ENCODE measurements at places on chromosomes 13 and 19. TPM values are rescaled to one million over a fixed set of nuclear protein-coding genes. Genes with fewer than 3 reads are reported as not detected.

GRCh38 chr13:33257841-33258807 lies 27.4 kb downstream of the STARD13 start:
- no peaks in the 10 kb centered on the region for H3K36me3 ChIP-seq
- H3K4me3 ChIP-seq, result no peak overlapping the region
- no peaks in the 10 kb centered on the region for H3K27me3 ChIP-seq
- no peak for DNase-seq
- H3K4me1 ChIP-seq, result no peaks in the 10 kb centered on the region

The GNG7 gene
- total RNA-seq, result 0.07 TPM

The NLRP5 gene
- not detected for total RNA-seq

The KLK12 gene
- not detected for total RNA-seq

- no peaks in the 10 kb centered on the region for H3K4me1 ChIP-seq
- H3K27me3 ChIP-seq, result peaks cover 5% of the 10 kb centered on the region
- no peak for DNase-seq
- H3K36me3 ChIP-seq, result no peaks in the 10 kb centered on the region
- no peak overlapping the region for H3K4me3 ChIP-seq
- H3K27ac ChIP-seq, result no peak overlapping the region
These were observed 85.1 kb upstream of the ABCC4 start for GRCh38 chr13:95386370-95386769.

The FCAR gene
- total RNA-seq, result not detected

- peaks cover 22% of the 10 kb centered on the region for H3K27me3 ChIP-seq
- DNase-seq, result no peak
- no peaks in the 10 kb centered on the region for H3K36me3 ChIP-seq
- H3K27ac ChIP-seq, result no peak overlapping the region
These were observed 134.4 kb downstream of the DLEU7 start for GRCh38 chr13:50709058-50709457.

The CILP2 gene
- total RNA-seq, result 0.14 TPM

GRCh38 chr13:33671560-33671959 lies 146.4 kb upstream of the RFC3 start:
- peaks cover 15% of the 10 kb centered on the region for H3K4me1 ChIP-seq
- no peak overlapping the region for H3K27ac ChIP-seq
- no peak for DNase-seq
- H3K4me3 ChIP-seq, result no peak overlapping the region
- no peaks in the 10 kb centered on the region for H3K36me3 ChIP-seq

GRCh38 chr13:105087945-105088344 lies 1447.5 kb downstream of the EFNB2 start:
- no peaks in the 10 kb centered on the region for H3K27me3 ChIP-seq
- H3K4me3 ChIP-seq, result no peak overlapping the region
- DNase-seq, result no peak
- no peak overlapping the region for H3K27ac ChIP-seq
- H3K4me1 ChIP-seq, result no peaks in the 10 kb centered on the region

The FPR1 gene
- total RNA-seq, result not detected

The LSR gene
- 2.8 TPM for total RNA-seq

DNA sequence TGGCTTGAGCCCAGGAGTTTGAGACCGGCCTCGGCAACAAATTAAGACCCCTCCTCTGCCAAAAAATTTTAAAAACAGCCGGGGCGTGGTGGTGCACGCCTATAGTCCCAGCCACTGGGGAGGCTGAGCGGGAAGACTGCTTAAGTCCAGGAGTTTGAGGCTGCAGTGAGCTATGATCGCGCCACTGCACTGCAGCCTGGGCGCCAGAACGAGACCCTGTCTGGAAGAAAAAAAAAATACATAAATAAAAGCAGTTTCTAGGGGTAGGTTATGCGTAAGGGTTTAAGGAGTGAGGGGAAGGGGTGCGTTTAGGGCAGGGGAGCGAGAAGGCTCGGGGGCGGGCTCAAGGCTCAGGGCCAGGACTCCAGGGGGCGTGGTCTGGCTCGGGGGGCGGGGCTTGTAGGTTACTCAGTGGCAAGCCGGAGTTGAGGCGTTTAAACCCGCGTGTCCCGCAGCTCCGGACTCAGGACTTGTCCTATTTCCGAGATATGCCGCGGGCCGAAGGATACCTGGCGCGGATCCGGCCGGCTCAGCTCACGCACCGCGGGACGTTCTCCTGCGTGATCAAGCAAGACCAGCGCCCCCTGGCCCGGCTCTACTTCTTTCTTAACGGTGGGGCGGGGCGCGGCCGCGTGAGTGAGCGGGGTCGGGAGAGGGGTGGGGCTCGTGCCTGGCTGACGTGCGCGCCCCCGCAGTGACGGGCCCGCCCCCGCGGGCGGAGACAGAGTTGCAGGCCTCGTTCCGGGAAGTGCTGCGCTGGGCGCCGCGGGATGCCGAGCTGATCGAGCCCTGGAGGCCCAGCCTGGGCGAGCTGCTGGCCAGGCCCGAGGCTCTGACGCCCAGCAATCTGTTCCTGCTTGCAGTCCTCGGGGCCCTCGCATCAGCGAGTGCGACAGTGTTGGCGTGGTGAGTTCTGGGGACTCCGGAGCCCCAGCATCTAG lies 10.7 kb downstream of the SPACA6 start:
- peak overlapping the region; percentile 95 for H3K27ac ChIP-seq
- peaks cover 24% of the 10 kb centered on the region for H3K4me1 ChIP-seq

- peaks cover 12% of the 10 kb centered on the region for H3K36me3 ChIP-seq
- H3K27me3 ChIP-seq, result no peaks in the 10 kb centered on the region
- peak; percentile 65 for DNase-seq
- peak overlapping the region; percentile 25 for H3K4me3 ChIP-seq
- peak overlapping the region; percentile 44 for H3K27ac ChIP-seq
- peaks cover 60% of the 10 kb centered on the region for H3K4me1 ChIP-seq
These were observed 39.3 kb downstream of the MBNL2 start for GRCh38 chr13:97261254-97262005.

DNA sequence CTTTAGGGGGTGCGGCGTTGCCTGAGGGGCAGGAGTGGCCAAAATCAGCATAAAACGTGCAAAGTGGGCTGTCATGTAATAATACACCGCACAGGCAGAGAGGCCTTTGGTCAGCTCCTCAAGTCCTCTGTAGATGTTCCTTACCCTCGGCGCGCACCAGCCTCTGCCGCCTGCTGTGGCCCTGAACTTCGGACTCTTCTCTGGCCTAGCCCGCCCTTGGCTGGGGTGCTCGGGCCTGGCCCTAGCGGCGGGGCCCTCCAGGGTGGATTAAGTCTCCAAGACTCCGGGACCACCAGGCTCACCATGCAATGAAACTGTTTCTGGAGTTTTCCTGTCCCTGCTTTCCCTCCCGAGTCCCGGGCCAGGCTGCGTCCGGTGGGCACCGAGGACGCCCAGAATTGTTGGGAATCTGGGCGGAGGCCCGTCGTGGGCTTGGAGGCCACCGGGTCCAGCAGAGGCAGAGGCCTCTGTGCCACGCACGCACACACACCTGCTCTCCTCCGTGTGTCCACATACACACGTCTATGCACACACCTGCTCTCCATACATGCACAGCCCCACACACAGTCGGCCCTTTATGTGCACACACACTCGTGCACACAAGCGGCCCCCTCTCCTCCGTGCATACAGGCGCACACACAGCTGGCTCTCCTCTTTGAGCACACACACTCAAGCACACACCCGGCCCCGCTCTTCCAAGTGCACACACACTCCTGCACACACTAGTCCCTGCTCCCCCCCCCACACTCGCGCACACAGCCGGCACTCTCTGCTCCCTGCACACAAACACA lies 1.5 kb upstream of the TFDP1 start:
- H3K27me3 ChIP-seq, result peaks cover 8% of the 10 kb centered on the region
- peaks cover 21% of the 10 kb centered on the region for H3K4me1 ChIP-seq
- no peak for DNase-seq
- peak overlapping the region; percentile 41 for H3K27ac ChIP-seq
- H3K4me3 ChIP-seq, result peak overlapping the region; percentile 68

DNA sequence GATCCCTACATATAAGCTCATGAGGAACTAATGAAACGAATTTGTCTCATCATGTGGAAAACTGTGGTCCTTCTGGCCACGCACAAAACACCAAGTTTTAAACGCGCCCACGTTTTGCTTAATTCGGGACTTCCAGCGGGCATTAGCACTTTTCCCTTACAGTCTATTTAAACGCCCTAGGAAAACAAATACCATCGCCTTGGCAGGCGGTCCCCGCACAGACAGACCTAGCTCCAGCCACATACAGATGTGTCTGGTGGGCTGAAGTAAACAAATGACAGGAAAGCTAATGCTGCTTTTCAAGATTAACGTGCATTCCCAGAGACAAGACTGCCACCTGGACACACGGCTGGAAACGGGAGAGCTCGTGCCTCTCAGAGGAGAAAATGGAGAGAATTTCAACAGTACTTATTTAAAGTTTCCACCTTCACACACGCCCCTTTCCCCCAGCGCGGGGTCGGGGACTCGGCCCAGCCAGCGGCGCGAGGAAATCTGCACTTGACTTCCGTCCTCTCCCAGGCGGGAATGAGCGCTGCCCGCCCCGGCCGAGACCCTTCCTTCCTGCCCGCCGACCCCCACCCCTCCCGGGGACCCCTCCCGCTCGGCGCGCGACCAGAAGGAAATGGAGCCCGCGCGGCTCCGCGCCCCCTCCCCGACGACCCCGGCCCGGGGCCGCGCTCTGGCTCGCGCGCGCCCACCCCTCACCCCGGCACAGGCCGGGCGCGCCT lies 931 bp downstream of the USP12 start:
- peaks cover 3% of the 10 kb centered on the region for H3K36me3 ChIP-seq
- H3K27ac ChIP-seq, result peak overlapping the region; percentile 93
- H3K27me3 ChIP-seq, result no peaks in the 10 kb centered on the region
- peak overlapping the region; percentile 91 for H3K4me3 ChIP-seq

DNA sequence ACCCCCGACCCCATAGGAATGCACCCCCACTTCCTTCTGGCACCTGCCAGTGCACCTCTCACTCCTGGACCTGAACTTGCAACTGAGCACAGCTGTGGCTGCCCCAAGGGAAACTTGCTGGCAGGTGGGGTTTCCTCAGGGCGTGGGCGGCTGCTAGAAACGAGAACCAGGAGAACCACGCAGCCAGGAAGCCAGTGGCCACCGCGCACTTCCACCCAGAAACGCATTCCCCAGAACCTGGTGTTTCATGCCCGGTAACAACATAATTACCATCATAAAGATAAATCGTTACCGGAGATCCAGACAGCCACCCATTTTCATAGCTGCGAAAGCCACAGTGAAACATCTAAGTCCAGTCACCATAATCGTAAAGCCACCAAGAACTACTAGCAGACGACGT lies 75.2 kb upstream of the C13orf46 start:
- H3K27me3 ChIP-seq, result no peaks in the 10 kb centered on the region
- peaks cover 37% of the 10 kb centered on the region for H3K36me3 ChIP-seq
- peak overlapping the region; percentile 68 for H3K4me3 ChIP-seq
- DNase-seq, result peak; percentile 73

The KISS1R gene
- 16.8 TPM for total RNA-seq

GRCh38 chr13:45196096-45196495 lies 4.7 kb downstream of the KCTD4 start:
- H3K4me3 ChIP-seq, result no peak overlapping the region
- no peak overlapping the region for H3K27ac ChIP-seq
- H3K27me3 ChIP-seq, result no peaks in the 10 kb centered on the region
- H3K4me1 ChIP-seq, result peaks cover 10% of the 10 kb centered on the region

The SPTBN4 gene
- total RNA-seq, result 0.51 TPM

The FFAR3 gene
- 0.21 TPM for total RNA-seq

The KLK14 gene
- 1.1 TPM for total RNA-seq

GRCh38 chr13:100063906-100064305 lies 25.0 kb upstream of the PCCA start:
- DNase-seq, result no peak
- no peak overlapping the region for H3K4me3 ChIP-seq
- peaks cover 10% of the 10 kb centered on the region for H3K27me3 ChIP-seq
- H3K4me1 ChIP-seq, result no peaks in the 10 kb centered on the region
- no peak overlapping the region for H3K27ac ChIP-seq

DNA sequence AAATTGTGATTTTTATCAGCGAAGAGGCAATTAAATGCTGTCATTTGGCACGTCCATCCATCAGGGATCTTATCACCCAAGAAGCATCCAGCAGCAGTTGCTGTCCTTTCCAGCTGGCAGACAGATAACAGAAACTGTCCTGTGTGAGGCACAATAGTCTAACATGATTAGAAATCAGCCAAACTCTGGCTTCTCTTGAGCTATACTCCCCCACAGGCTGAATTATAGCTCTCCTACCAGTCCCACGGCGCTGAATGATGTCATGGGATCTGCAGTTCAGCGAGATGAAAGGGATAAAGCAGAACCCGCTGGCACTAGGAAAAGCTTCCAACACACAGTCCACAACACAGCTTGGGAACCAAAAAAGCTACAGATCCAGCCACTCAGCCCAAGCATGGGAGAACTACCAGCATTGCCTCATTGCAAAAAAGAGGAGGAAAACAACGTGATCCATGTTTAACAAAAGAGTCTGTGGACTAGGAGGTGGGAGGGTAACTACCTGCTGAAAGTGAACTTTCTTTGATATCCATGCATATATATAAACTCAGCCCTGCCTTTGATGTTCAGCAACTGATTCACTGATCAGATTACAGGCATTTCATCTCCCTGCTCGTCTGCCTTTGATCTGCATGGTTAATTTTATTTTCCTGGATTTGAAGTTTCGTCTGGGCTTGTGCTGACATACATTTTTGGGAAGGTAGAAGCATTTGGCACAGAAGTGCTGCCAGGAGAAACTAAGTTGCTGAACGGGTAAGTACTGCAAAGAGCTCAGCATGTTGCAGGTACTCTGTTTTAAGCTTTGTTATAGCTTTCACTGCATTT lies at the start of gene TNFRSF19:
Gene TNFRSF19 (plus strand): TSS at position 314 of the 822 bp plus-strand sequence. CDS start 19,772 bp downstream, outside the sequence.
- no peaks in the 10 kb centered on the region for H3K36me3 ChIP-seq
- H3K27ac ChIP-seq, result no peak within 1 kb of the TSS
- H3K4me1 ChIP-seq, result peaks cover 5% of the 10 kb centered on the region
- peaks cover 67% of the 10 kb centered on the region for H3K27me3 ChIP-seq

GRCh38 chr19:42038666-42039065 lies 31.3 kb downstream of the GRIK5 start:
- no peak overlapping the region for H3K4me3 ChIP-seq
- H3K4me1 ChIP-seq, result peaks cover 7% of the 10 kb centered on the region
- no peak for DNase-seq
- no peaks in the 10 kb centered on the region for H3K27me3 ChIP-seq
- no peak overlapping the region for H3K27ac ChIP-seq

The MISP3 gene
- total RNA-seq, result 2.7 TPM

DNA sequence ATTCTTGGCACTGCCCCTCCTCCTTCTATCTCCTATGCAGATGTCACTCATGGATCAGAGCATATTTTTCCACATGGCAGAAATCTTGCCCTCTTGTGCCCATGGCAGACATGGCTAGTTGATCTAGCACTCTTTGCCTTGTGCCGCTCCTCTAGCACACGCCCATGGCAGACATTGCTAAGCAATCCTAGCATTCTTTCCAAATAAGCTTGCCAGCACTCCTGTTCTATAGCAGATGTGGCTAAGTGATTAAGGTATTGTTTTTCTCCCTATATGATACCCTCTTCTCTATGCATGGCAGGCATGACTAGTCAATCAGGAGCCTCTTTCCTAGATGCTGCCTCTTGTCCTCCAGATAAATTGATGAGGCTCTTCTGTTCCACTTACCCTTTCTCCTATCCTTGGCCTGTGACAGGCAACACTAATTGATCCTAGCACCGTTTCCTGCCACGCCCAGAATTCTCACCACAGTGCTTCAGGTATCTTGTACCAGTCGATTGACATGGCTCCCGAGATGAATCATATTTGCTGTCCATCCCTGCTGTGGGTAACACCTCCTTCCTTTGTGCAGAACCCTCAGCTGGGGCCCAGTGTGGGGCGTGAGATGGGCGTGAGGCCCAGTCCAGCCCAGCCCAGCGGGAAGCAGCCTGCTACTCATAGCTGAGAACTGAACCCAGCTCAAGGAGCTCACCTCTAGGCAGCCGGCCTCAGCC lies 26.9 kb downstream of the TMED1 start:
- peak; percentile 79 for DNase-seq
- H3K27ac ChIP-seq, result peak overlapping the region; percentile 62
- peak overlapping the region; percentile 41 for H3K4me3 ChIP-seq
- H3K4me1 ChIP-seq, result peaks cover 27% of the 10 kb centered on the region
- H3K36me3 ChIP-seq, result peaks cover 41% of the 10 kb centered on the region
- H3K27me3 ChIP-seq, result no peaks in the 10 kb centered on the region

The HSD17B14 gene
- total RNA-seq, result 0.44 TPM

Measured in activated CD4-positive, alpha-beta T cell treated with anti-CD3 and anti-CD28 coated beads, Interleukin-2, amount 10 ng/mL, durations not matched to agents 24 days and 14 days (primary cell).